Esophagus muscularis mucosa (tissue), 4 donors: ENCODE measurements at places on chromosomes 12 and 14. TPM values are rescaled to one million over a fixed set of nuclear protein-coding genes. Genes with fewer than 3 reads are reported as not detected.

The MGP gene
- total RNA-seq = 680 TPM

The MIS18BP1 gene
- total RNA-seq = 12.3 TPM

The GPR84 gene
- total RNA-seq = 0.66 TPM

The GZMH gene
- not detected for total RNA-seq

The FCF1 gene
- 26.7 TPM for total RNA-seq

- no peak for DNase-seq
These were observed 6.3 kb upstream of the RIC8B start for GRCh38 chr12:106767954-106768822.

GRCh38 chr12:64685050-64685449 is 74.2 kb downstream of the GNS start:
- DNase-seq = no peak

DNA sequence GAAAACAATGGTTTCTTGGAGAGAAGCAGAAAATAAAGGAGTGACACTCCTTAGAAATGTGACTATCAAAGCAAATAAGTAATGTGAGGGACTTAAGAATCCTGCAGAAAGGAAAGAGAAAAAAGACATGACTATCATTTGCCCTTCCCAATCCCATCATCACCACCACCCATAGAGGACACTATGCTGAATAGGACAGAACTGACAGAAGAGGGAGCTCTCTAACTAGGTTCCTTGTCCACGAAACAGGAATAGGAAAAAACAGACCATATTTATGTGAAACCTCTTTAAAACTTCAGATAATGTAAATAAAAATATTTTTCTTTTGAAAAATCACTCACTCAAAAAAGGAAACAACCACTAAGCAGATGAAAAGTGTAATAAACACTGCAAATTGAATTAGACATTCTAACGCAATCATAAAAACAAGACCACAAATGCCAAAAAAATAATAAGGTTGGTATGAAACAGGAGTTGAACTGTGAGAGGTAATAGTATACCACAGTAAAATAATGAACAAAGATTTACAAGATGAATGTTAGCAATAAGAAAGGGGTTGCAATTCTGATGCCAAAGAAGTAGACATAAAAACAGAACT is 24.1 kb downstream of the KLRD1 start:
- no peak for DNase-seq

DNA sequence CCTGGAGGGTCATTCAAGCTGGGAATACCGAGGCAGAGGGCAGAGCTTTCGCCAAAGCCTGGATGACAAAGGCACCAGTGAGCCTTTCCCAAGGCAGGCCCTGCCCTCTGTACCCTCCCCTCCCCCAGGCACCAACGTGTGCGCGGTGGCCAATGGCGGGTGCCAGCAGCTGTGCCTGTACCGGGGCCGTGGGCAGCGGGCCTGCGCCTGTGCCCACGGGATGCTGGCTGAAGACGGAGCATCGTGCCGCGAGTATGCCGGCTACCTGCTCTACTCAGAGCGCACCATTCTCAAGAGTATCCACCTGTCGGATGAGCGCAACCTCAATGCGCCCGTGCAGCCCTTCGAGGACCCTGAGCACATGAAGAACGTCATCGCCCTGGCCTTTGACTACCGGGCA is 31.2 kb upstream of the NXPH4 start:
- no peak for DNase-seq

DNA sequence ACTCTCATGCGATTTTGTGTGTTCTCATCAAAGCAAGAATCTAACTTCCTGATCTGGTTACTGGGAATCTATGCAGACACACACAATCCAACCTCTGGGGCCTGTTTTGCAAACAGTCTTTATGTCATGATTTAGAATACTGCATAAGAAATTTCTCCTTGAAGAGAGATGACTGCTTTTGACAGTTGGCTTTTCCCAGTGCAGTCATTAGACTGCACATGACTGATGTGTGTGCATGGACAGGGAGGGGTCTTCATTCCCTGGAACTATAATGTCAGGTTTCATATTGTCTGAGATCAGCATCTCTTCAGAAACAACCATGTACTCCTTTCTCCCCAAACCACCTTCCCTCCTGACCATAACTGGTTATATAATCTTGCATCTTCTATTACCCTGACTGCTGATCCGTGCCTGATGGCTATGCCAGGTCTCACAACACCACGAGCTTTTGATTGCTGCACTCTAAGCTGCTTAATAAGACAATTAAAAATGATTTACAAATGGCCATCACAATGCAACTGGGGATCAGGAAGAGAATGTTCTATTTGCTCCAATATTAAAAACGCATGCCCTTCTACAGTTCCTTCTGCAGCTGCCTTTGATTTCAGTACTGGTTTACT is 995.4 kb downstream of the NRXN3 start:
- DNase-seq = no peak

DNA sequence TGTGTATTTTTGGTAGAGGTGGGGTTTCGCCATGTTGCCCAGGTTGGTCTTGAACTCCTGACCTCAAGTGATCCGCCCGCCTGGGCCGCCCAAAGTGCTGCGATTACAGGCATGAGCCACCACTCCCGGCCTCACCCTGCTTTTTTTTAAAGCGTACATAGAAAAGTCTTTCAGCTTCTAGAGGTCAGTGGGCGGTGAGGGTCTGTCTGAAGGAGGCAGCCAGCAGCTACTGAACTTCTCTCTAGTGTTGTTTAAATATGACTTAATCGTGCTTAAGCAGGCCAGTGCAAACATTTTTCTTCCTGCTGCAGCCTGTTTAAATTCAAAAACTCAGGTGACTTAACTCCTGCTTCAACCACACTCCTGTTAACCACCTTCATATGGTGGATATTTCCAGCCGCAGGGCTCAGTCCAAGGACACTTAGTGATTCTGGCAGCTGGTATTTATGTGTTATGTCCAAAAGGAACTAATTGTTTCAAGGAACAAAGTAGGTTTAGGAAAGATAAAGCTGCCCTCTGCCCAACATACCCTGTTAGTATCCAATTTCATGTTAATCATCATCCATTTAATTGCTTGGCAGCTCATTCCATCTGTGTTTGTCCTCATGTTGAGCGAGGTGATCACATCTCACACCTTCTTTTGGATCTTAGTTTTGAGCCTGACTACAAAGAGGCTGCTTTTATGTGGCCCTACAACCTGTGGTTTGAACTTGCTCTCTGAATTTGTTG is 2.0 kb downstream of the PRKAB1 start:
- no peak for DNase-seq

DNA sequence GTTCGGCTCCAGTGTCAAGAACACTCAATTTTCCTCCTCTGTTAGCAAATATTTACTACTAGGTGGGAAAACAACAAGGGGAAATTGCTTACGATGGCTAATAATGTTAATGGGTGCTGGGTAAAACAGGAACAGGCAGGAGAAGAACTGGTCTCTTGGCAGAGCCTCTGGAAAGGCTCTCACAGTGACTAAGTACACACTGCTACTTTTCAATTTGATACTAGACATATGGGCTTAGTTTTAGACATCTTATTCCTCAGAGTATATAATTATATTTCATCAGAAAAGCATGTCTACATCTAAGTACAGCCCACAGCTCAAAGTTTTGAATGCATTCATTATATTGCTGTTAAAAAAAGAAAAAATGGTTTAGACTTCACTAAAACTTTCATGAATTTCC is 65.4 kb upstream of the SAV1 start:
- DNase-seq = no peak

DNA sequence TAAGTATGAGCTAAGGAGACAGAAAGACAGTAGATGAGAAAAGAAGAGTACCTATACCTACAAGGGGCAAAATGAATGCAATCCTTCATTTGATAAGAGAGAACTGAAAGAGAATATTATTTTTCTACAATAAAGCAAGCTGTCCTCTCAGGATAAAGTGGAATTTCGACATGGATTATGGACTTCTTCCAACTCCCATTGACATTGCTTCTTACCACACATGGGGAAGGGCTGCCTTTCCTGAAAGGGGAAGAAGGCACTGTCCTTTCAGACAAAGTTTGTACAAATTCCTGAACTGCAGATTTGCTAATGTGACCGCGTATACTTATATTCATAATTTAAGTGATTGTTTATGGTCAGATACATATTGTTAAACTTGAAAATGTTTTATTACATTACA is 4.3 kb upstream of the HEBP1 start:
- DNase-seq = no peak
